ENCODE measurements at places on chromosomes 3 and 15.

- DNase-seq = no peak
Measured at GRCh38 chr3:146390957-146391356, 78.4 kb downstream of the PLSCR2 start.

GRCh38 chr15:57476533-57476975, 100.2 kb downstream of the CGNL1 start:
- DNase-seq = no peak

- DNase-seq = no peak
Measured at GRCh38 chr3:60260546-60260945, 990.7 kb downstream of the FHIT start.

DNA sequence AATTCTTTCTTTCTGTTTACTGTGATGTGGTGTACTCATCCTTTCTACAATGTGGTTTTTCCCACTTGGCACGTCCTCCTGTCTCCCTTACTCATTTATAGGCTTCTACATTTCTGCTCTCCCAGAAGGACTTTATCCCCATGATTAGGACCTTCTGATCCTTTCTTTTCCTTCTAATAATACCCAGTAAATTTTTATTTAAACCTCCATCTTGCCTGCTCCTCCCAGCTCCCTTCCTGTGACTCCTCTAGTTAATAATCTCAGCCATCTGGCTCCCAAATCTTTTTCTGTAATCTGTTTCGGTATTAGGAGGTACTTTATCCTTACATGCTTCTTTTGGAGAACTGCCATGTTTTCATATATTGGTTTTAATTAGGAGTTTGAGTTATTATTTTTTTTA, 11.2 kb upstream of the P2RY1 start:
- no peak for DNase-seq

DNA sequence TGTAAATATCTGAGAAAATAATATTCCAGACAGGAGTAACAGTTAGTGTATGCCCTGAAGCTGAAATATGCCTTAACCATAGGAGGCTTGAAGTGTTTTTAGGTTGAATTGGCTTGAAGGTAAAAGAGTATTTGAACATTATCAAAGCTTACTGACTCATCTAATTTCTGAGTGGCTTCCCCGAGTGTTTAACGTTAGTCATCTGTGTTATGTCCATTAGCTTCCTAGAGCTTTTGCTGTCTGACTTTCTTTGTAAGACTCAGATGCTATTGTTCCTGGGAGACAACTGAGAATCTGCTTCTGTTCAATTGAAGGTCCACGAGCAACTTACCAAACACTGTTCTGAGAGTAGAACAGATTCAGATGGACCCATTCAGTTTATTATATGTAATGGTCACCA, 656.8 kb upstream of the NECTIN3 start:
- DNase-seq = no peak

DNA sequence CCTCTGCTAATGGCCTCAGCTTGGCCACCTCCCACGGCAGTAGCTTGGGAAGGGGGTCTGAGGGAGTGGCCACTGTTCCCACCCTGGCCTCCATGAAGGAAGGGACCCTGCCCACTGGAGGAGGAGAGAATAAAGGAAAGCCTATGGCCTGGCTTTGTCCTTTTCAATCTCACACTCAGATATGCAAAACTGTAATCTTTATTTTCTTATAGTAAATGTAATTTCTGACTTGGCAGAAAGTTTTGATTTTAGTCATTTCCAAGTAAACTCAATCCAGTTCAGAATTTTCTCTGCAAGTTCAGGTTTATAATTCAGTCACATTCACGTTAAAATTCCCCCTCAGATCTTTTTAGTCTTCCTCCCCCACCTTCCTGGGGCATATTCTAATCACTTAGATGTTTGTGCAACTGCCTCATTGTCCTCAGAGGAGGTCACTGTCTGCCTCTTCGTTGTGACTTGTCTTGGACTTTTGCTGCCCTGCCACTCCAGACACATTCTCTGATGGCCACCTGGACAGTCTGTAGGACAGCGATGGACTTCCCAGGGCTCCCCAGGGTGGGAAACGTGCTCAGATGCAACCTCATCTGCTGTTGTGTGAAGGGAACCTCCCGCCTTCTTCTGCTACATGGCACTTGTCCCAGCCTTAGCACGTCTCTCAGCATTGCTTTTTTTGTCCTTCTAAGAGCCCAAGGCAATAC, 222.8 kb upstream of the TBL1XR1 start:
- DNase-seq = no peak

DNA sequence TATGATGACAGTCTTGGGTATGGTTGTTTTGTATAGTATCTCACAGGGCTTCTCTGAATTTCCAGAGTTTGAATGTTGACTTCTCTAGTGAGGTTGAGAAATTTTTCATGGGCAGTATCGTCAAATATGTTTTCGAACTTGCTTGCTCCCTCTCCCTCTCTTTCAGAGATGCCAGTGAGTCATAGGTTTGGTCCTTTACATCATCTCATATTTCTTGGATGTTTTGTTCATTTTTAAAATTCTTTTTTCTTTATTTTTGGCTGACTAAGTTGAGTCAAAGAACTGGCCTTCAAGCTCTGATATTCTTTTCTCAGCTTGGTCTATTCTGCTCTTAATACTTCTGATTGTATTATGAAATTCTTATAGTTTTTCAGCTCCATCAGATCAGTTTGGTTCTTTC, 282.3 kb upstream of the NECTIN3 start:
- DNase-seq = no peak

GRCh38 chr3:40179016-40179415, 130.5 kb upstream of the EIF1B start:
- peak; percentile 68 for DNase-seq

DNA sequence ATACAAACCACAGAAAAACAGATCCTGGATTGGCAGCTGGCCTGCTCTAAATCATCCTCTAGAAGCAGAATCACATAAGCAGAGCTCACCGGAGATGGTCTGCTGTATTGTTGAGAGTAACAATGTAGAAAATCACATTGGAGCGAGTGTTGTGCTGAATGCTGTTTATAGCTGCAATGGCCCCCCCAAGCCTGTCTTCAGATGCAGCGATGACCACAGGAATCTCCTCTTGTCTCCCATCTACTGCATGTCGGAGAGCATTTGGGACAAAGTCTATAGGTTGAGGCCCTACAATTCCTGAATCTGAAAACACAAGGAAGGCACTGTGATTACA, 8.0 kb downstream of the GLT8D1 start:
- no peak for DNase-seq

DNA sequence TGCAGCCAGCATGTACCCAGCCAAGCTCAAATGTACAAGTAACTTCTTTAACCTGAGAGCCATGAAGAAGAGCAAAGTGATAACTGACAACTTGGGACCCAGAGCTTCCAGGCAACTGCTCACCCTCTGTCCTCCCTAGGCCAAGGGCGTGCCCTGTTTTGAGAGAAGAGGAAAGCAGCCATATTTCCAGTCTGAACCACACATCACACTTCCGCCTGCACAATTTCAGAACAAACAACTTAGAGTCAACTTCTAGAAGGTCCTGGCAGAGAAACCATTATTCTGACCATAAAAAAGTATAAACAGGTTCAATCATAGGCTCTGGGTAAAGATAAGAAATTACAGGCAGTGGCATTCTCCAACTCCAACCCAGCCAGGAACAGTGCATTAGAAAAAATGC, 50.1 kb downstream of the ITGB5 start:
- DNase-seq = no peak

- no peak for DNase-seq
Measured at GRCh38 chr3:16741890-16742289, 136.7 kb upstream of the DAZL start.

DNA sequence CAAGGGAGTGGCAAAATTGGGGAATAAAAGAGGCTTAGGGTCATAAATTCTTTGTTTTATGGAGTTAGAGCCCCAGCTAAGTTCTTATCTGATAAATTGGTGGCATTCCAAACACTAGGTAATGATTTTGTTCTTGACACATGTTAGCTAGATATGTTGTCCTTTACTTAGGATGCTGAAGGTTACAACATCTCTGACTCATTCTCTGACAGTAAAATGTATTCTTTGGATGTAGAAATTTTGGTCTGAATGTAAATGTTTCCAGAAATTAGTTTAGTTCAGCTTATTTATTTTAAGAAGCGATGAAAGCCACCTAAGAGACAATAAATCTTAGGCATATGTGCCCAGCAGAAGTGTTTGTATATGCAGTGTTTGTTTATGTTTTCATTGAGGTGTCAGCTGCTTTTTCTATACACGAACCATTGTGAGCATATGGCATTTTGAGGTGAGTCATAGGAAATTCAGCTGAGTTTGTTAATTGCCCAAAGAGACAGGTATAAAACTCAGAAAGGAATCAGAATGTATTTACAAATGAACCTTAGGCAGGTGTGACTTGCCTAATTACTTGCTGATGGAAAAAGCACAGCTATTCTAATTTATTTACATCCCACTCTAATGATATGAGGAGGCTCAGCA, 247.7 kb downstream of the AGBL1 start:
- no peak for DNase-seq

GRCh38 chr3:186414735-186415419, 52.8 kb upstream of the DGKG start:
- DNase-seq = no peak

DNA sequence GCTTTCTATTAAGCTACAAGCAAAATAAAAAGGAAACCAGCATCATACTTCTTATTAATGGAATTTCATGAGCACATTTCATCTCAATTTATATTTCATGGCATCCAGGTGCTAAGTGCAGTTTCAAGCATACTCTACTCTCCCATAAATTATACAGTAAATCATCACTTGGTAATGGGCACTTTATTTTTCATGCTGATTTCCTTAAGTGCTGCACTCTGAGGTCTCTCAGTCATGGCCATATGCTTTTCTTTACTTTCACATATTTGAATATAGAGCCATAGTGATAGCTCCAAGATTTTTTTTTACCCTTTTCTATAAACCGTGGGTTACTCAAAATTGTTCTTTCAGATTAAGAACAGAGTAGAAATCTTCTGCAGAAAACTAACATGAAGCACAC, 1505.7 kb upstream of the CADM2 start:
- no peak for DNase-seq

DNA sequence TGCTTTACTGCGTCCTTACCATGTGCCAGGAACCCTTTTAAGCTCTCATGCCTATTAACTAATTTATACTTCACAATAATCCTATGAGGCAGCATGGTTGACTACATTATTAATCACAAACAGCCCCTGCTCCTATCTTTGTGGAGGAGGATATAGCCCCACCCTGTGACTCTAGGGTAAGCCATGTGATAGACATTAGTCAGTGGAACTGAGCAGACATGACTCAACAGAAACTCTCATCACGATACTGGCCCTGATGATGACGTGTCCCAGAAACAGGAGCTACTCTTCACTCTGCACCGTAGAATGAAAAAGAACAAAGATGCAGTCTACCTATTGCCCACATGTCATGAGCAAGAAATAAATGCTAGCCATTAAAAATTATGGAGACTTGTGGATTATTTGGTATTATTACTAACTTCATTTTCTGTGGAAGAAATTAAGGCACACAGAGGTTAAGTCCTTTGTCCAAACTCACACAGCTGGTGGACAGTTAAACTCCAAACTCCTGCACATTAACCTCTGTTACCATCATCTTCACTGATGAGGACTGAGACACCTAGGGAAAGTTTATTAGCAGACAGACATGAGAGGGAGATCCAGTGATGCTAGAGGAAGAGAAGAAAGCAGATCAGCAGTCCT, 51.2 kb downstream of the CFAP20DC start:
- no peak for DNase-seq

DNA sequence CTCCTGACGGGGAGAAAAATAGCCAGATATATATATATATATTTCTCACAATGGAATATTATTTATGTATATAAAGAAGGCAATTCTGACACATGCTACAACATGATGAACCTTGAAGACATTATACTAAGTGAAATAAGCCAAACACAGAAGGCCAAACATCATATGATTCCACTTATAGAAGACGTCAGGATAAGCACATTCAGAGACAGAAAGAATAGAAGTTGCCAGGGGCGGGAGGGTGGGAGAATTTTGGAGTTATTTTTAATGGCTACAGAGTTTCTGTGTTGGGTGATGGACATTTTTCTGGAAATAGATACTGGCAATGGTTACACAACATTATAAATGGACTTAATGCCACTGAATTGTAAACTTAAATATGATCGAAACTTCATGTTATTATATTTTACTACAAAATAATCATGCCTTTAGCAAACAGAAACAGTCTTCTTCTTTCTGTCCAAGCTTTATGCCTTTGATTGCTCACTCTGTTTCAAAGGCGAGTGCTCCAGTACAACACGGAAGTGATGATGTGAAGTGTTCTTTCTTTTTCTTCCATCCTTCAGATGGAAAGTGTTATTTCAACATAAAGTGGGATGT, 514.0 kb downstream of the OCA2 start:
- DNase-seq = no peak

- DNase-seq = no peak
Measured at GRCh38 chr3:158863247-158863646, 61.4 kb downstream of the MFSD1 start.

DNA sequence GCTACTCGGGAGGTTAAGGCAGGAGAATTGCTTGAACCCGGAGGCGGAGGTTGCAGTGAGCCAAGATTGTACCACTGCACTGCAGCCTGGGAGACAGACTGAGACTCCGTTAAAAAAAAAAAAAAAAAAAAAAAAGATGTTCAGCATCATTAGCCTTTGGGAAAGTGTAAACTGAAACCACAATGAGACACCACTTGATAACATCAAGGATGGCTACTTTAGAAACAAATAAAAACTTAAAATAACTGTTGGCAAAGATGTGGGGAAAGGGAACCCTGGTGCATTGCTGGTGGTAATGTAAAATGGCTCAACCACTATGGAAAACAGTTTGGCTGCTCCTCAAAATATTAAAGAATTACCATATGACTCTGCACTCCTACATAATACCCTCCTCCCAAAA, 1.9 kb downstream of the LEO1 start:
- no peak for DNase-seq

DNA sequence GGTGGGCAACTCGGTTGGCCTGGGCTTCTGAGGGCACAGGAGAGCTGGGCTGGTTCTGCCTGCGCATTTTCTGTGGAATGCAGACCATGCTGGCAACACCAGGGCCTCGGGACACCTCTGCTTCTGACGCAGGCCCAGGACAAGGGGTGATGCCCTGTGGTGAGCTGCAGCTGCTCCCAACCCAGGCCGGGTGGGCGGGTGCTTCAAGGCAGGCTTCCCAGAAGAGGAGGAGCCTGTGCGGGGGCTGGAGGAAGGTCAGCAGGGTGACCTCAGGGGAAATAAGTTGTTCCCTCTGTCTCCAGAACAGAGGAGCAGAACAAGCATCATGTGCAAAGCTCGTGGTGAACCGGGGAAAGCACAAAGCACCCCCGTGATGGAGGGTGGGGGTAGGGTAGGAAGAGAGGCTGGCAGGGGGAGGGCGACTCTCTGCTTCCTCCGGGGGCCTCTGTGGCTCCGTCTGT, 11.0 kb upstream of the PLXNA1 start:
- no peak for DNase-seq

- peak; percentile 64 for DNase-seq
Measured at GRCh38 chr3:77254967-77255831, 215.3 kb downstream of the ROBO2 start.

All from NCI-H1092 treated with DMSO at 0.1 percent for 48 hours (cell line).